ENCODE measurements at places on chromosomes 16 and 17.

DNA sequence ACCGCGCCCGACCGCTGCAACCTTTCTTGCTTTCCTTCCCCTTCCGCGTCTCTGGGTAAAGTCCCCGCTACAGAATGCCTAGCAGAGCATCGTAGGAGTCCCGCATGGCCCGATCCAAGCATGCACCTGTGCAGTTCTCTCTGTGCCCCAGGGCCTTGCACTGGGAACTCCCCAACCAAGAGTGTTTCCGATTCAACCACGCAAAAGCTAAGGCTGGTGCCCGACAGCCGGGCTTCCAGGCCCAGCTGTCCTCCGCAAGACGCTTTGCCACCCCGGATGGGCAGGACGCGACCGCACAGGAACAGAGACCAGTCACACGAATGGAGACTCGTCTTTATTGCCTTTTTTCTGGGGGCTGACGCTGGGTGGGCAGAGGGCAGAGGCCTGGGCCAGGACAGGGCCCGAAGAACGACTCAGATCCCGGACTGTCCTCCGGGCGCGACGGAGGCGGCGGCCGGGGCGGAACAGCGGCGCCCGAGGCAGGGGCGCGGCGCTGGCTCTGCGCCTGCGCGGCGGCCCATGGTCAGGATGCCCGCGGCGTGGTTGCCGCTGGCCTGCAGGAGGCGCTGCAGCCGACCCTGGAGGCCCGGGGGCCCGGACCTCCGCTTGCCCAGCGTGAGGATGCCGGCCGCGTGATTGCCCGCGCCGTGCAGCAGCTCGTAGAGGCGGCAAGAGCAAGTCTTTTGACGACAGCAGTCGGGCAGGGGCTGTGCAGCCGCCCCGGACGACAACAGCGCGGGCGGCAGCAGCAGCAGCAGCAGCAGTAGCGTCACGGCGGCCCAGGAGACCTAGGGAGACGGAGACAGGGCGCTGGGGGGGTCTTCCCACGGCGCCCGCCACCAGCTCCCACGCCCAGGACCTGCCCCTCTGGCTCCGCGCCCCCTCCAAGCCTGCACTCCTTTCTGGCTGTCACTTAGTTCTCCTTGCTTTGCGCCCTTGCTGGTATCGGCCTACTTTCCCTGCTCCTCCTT, 1.2 kb downstream of the HCRT start:
- DNase-seq = peak; percentile 51

GRCh38 chr17:73255671-73256181, 6.0 kb downstream of the CPSF4L start:
- peak; percentile 41 for DNase-seq

- peak; percentile 35 for DNase-seq
Measured at GRCh38 chr16:11258553-11259492, 2.8 kb upstream of the SOCS1 start.

DNA sequence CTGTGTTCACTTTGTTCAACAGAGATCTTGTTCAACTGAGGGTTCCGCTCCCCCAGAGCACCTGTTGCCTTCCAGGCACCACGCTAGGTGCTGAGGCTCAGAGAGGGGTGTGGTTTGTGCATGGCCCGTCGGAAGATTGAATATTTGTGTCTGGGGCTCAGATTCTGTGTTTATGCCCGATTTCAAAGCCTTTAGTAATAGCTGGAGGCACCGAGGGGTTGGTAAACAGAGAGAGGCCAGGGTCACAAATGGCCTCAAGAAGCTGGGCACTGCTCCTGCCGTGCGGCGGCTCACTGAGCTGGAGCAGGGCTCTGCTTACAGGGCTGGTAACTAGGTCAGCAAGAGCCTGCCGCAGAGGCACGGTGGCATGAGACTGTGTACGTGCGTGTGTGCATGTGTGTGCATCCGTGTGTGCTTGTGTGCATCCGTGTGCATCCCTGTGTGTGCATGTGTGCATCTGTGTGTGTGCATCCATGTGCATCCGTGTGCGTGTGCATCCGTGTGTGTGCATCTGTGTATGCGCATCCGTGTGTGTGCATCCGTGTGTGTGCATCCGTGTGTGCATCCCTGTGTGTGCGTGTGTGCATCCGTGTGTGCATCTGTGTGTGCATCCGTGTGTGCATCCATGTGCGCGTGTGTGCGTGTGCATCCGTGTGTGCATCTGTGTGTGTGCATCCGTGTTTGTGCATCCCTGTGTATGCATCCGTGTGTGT, 5.4 kb downstream of the ITGAE start:
- DNase-seq = no peak

DNA sequence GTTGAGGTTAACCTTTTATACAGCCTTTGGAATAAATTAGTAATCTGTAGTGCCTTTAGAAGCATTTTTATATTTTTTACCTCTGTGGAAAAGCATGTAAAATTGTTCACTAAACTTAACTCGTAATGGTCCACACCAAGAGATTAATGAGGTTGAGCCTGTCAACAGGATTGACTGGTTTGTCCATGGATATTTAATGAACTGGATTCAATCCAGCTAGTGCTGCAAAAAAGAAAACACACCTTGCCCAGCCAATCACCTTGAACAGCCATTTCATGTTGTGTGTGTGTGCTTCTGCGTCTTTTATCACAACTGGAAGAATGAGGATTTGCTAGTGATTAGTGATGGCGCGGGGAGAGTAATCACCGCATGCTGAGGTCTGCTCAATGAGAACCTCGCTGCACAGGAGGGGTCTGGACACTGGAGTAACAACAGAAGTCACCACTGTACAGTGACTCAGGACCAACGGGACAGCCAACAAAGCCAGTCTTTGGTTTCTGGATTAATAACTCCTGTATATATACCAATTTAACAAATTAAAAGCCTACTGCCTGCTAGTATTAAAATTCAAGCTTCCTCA, 33.7 kb downstream of the LITAFD start:
- no peak for DNase-seq

DNA sequence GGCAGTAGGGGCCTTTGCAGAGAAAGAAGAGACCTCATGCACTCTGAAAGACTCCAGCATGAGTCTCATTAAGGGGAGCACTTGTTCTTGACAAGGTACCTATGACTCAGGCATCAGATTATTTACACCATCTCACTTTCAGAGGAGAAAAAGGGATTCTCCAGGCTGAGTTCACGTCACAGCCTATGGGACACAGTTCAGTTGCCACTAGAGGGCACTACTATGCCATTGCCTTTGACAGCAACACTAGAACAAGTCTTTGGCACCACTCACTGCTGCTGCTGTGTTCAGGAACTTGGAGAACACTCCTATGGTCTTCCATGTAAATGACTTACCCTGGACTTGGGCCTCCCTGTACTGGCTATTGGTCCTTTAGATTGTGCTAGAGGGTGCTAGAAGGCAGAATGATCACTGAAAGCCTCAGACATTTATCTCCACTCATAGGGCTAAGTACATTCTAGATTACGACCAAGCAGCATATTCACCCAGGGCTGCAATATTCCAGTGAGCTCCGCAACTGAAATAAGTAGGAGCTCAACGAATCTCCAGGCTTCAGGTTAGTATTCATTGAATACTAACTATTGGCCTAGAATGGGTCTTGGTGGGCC, 225.1 kb upstream of the CA10 start:
- no peak for DNase-seq

DNA sequence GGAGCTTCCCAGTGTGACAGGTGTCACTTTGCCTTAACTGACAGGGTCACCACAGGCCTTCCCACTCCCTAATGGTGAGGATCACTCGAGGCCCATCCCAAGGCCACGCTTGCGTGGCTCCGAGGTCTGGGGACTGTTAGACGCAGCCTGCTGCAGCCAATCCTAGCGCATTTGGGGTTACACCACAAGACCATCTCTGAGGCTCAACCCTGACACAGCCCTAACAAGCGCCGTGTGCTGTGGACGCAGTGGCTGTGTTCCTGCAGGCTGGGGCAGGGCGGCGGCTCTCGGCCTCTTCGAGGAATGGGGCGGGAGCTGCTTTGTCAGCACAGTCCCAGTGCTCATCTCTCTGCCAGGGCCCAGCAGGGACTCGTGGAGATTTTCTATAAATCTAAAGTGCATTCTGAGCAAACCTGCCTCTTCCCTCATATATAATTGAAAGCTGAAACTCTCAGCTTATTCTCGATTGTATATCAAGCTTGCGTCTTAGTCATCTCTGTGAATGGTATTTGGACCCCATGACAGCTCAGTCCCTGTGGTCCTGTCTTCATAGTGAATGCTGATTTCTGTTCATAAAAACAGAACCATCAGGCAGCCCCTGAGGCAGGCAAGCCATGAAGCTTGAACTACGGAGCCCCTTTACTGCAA, 65.8 kb upstream of the CHMP6 start:
- DNase-seq = no peak

- no peak for DNase-seq
Measured at GRCh38 chr17:74619077-74619673, 4.4 kb downstream of the CD300E start.

GRCh38 chr16:55570159-55570558, 3.7 kb downstream of the CAPNS2 start:
- no peak for DNase-seq

DNA sequence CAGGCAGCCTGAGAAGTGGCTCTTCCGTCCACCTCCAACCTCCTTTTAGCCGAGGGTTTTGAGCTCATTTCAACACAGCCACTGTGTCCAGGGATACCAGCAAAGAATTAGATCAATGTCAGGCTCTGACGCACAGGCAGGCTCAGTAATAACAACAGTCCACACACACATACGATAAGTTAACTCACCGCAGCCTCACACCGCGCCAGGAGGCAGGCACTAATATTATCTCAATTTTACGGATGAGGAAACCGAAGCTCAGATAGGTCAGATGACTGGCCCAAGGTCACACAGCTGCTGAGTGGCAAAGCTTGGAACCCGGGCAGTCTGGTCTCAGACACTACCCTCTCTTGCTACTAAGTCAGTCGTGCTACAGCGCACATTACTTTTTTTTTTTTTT, 22.9 kb downstream of the ABR start:
- DNase-seq = no peak

DNA sequence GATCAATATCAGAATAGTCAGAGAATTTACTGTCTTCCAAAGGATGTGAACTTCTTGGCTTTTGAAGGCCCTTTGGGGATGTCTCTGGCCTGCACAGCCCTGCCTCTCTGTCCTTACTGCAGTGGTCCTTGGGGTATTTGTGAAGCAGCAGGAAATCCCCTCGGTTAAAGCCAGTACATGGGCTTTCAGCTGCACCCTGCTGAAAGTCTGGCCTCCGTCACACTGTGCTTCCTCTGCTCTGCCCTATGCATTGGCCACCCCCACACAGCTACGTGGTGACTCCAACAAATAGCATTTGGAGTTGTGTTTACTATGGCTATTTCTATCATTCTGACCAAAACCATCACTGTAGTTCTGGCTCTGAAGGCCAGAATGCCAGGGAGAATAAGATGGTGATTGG, 21.2 kb downstream of the SYCE1L start:
- DNase-seq = no peak

DNA sequence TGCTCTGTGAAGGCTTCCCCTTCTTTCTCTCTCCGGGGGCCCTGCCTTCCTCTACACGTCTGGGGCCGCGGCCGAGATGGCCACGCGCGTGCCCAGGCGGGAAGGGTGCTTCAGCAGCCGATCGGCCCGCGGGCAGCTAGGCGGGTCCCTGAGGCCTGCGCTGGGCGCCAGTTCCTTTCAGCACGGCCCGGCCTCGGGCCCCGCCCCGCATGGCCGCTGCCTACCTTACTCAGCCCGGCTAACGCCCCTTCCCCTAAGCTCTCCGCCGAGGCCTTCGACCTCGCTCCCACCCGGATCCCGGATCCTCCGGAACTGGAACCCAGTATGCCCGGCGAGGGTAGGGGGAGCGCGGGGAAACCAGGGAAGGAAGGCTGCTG, 335 bp downstream of the TMEM11 start:
- peak; percentile 8 for DNase-seq

GRCh38 chr17:19739241-19740201, 8.6 kb downstream of the ALDH3A1 start:
- no peak for DNase-seq

- DNase-seq = no peak
Measured at GRCh38 chr17:21037117-21037803, 5.6 kb downstream of the USP22 start.

GRCh38 chr17:60164697-60165096, 14.9 kb downstream of the CA4 start:
- no peak for DNase-seq

DNA sequence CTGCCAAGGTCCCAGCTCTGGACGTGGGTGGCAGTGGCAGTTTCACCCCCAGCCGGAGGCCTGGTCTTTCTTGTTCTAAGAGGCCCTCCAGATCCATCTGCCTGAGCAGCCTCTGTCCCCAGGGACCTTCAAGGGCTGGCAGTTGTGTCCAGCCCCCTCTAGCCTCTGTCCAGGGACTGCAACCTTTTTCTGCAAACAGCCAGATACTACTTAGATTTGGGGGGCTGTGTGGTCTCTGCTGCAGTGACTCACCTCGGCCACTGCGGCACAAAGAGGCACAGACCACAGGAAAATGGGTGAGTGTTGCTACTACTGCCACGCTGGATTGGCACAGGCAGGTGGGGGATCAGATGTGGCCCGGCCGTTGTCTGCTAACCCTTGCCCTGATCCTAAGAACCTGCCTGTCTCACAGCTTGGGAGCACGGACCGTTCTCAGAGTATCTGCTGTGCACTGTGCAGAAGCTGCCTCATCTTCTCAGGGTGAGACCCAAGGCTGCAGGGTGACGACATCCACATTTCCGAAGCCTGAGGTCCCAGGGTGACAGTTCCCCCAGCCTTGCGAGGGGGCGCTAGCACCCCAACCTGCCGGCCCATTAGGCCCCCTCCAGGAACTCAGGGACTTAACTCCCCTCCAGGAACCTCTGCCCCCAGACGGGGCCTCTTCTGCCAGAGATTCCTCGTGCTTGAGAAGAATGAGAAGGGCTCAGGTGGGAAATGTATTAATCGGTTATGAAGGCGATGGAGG, 27.6 kb downstream of the MXRA7 start:
- no peak for DNase-seq

GRCh38 chr17:30701498-30701989, 122.9 kb downstream of the CRLF3 start:
- DNase-seq = no peak

- DNase-seq = no peak
Measured at GRCh38 chr17:4919511-4920047, 12.5 kb upstream of the GP1BA start.

GRCh38 chr16:27383556-27384243, 18.3 kb upstream of the IL21R start:
- no peak for DNase-seq

- DNase-seq = no peak
Measured at GRCh38 chr17:59381716-59382570, 50.5 kb downstream of the YPEL2 start.

DNA sequence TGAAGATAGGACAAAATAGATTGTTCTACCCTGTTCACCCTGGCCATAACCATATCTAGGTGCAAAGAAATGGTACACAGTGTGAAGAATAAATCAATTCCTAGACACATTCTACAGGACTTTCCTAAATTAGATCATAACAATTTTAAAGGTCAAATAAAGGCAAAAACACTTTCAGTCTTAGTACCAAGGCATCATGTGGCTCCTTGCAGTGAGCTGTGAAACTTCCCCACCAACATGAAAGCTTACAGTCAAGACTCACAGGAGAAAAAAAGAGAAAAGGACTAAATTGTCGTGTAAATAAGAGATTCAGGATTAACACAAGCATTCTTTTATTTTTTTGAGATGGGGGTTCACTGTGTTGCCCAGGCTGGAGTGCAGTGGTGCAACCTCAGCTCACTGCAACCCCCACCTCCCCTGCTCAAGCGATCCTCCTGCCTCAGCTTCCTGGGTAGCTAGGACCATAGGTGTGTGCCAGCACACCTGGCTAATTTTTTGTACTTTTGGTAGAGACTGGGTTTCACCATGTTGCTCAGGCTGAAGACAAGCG, 14.2 kb downstream of the NSMCE1 start:
- no peak for DNase-seq

Measured in stimulated activated CD4-positive, alpha-beta T cell treated with anti-CD3 and anti-CD28 coated beads, TNF-alpha, amount 100 ng/mL, for 24 hours (primary cell).